ENCODE measurements at places on chromosomes 1 and 21. TPM values are rescaled to one million over a fixed set of nuclear protein-coding genes. Genes with fewer than 3 reads are reported as not detected.

The NTMT2 gene
- 0.41 TPM for total RNA-seq

The CLCA2 gene
- not detected for total RNA-seq

The LCE1D gene
- not detected for total RNA-seq

The NEK2 gene
- total RNA-seq = 2.9 TPM

The TCEA3 gene
- 2.0 TPM for total RNA-seq

The SLC22A15 gene
- 11.4 TPM for total RNA-seq

The PTGFRN gene
- total RNA-seq = 40.8 TPM

The IL12RB2 gene
- total RNA-seq = 7.3 TPM

The HCRTR1 gene
- 1.6 TPM for total RNA-seq

The PEA15 gene
- 84.4 TPM for total RNA-seq

The OR2M3 gene
- under 0.01 TPM for total RNA-seq

The CYP4B1 gene
- total RNA-seq = not detected

The MPZ gene
- total RNA-seq = 1.6 TPM

The OLFML2B gene
- 1.2 TPM for total RNA-seq

The NOS1AP gene
- total RNA-seq = 4.9 TPM

The NDUFS5 gene
- 337 TPM for total RNA-seq

The FCER1A gene
- not detected for total RNA-seq

The ZNF697 gene
- total RNA-seq = 31.4 TPM

The SVBP gene
- total RNA-seq = 55.4 TPM

The FAM78B gene
- total RNA-seq = 4.1 TPM

The COL11A1 gene
- total RNA-seq = 20.0 TPM

The GPR52 gene
- 2.9 TPM for total RNA-seq

All from frontal cortex (tissue), 4 donors.